ENCODE measurements at places on chromosomes 5 and 9. TPM values are rescaled to one million over a fixed set of nuclear protein-coding genes. Genes with fewer than 3 reads are reported as not detected.
A peak's percentile ranks its signal among the peaks of the same experiment; 100 is the strongest.

DNA sequence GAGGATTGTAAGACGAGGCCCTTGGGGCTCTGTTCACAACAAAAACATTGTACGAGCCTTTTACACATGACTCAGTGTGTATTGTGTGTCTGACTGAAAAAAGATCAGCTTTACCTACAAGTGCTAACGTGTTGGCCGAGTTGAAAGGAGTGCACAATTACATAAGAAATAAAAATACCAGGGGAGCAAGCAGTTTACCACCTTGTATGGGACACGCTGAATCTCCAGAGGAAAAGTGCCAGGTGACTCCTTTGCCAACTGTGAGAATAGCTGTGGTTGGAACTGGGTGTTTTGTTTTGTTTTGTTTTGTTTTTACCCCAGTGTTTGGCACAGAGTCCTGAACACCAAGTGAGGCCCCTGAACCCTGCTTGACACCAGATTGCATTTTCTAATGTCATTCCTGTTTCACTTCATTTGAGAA, 32.8 kb upstream of the ZSWIM6 start:
- no peak overlapping the region for H3K4me3 ChIP-seq
- H3K4me1 ChIP-seq = no peaks in the 10 kb centered on the region
- DNase-seq = no peak
- H3K36me3 ChIP-seq = no peaks in the 10 kb centered on the region
- no peaks in the 10 kb centered on the region for H3K27me3 ChIP-seq

DNA sequence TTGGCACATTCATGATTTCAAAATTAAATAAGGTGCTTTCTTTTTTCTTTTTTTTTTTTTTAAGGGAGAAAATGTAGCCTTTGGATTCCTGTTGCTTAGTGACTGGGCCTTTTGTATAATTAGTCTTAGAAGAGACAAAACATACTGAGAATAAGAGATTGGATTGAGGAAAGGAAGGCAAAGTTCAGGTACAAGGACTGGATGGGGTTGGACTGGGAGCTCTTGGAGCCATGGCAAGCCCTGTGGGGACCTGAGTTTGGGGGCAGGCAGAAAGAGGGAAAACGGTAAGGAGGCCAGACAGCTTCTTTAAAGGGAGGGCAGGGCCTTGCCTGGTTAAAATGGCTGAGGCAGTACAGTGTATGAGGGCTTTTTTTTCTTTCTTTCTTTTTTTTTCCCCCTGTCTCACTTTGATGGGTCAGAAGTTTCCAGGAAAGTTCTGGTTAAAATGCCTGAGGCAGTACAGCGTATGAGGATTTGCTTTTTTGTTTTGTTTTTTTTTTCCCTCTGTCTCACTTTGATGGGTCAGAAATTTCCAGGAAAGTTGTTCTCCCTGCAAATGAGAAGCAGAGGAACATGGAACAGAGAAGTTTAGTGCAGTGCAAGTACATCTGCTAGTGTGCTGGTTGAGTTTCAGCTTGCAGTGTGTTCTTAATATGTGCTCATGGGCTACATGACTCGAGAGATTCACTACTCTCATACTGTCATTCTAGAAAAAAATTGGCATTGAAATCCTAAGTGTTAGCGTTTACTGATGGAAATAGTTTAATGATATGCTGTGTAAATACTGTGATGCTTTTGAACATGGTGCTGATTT, 16.8 kb downstream of the SNX18 start:
- DNase-seq = no peak
- peak overlapping the region; percentile 69 for H3K27ac ChIP-seq
- H3K4me3 ChIP-seq = no peak overlapping the region
- H3K27me3 ChIP-seq = no peaks in the 10 kb centered on the region

The LMAN2 gene
- total RNA-seq = 86.2 TPM

The WDR38 gene
- not detected for total RNA-seq

DNA sequence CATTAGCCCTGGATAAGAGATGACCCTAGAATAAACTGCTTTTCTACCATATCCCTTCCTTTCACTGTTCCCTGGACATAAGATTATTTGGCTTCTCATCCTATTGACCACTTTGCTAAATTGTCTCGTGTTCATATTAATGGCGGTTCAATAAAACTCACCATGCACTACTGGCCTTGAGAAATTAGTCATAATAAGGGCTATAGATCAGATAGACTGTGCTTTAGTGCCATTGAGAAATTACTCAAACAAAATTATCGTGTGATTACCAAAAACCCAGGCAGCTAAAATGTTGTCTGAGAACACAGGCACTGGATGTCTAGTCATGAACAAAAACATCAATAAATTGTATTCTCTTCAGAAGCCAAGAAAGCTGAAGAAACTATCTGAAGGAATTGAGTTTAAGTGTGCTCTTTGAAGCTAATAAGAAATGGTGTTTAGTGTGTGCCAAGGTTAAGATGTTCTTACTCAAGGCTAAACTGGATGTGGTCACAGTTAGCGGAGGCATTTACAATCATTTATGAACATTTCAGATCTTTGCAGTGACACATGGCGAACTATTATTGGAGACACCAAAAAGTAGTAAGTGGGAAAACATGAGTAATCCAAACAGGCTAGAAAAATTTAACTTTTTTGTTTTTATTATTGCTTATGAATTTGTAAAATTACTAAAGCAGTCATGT, 460.4 kb upstream of the RORB start:
- no peaks in the 10 kb centered on the region for H3K4me1 ChIP-seq
- no peak overlapping the region for H3K27ac ChIP-seq
- H3K4me3 ChIP-seq = no peak overlapping the region
- no peak for DNase-seq
- H3K27me3 ChIP-seq = no peaks in the 10 kb centered on the region
